ENCODE measurements at places on chromosomes 6 and 20. TPM values are rescaled to one million over a fixed set of nuclear protein-coding genes. Genes with fewer than 3 reads are reported as not detected.

DNA sequence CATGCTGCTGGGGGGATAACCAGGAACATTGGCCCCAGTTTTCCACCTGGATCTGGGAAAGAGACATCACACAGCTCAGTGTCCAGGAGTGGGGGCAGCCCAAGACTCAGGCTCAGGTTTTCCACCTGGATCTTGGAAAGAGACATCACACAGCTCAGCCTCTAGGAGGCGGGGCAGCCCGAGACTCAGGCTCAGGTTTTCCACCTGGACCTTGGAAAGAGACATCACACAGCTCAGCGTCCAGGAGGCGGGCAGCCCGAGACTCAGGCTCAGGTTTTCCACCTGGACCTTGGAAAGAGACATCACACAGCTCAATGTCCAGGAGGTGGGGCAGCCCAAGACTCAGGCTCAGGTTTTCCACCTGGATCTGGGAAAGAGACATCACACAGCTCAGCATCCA, 361.6 kb downstream of the THBS2 start:
- DNase-seq, result no peak

The SRMS gene
- not detected for total RNA-seq

DNA sequence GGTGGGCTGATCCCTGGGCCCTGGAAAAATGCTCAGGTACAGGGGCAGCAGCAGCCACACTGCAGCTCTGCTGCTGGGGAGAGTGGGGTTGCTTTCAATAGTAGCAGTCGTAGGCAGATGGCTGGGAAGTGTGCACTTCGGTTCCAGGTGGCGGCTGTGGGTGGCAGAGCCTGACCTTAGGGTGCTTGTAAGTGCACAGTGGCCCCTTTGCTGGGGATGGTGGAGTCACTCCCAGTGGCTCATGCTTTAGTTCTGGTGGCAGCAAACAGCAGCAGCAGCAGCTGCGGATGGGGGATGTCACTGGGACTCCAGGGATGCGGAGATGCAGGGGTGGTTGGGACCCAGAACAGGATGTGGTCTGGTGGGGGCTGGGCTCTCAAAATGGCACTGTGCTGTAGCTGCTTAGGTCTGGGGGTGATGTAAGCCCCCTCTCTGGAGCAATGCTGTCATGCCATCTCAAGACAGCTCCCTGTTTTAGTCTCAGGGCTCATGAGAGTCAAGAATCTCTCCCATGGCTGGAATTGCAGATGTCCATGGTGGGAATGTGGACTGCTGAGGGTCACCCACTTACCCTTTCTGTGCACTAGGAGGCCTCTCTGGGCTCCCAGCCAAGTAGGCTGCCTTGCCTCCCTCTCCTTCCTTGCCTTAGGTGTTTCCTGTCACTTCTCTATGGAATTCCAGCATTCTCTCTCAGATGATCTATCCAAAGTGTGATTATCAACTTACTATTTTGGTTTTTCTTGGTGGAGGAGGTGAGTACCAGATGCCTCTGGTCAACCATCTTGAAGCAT, 146.7 kb upstream of the SLC22A23 start:
- DNase-seq, result no peak

The LPA gene
- not detected for total RNA-seq

- DNase-seq, result no peak
Measured at GRCh38 chr6:30156774-30157173, 4.2 kb downstream of the TRIM10 start.

The HACE1 gene
- total RNA-seq, result 15.7 TPM

GRCh38 chr6:146335336-146335735, 208.3 kb upstream of the RAB32 start:
- no peak for DNase-seq

The OXT gene
- total RNA-seq, result not detected

DNA sequence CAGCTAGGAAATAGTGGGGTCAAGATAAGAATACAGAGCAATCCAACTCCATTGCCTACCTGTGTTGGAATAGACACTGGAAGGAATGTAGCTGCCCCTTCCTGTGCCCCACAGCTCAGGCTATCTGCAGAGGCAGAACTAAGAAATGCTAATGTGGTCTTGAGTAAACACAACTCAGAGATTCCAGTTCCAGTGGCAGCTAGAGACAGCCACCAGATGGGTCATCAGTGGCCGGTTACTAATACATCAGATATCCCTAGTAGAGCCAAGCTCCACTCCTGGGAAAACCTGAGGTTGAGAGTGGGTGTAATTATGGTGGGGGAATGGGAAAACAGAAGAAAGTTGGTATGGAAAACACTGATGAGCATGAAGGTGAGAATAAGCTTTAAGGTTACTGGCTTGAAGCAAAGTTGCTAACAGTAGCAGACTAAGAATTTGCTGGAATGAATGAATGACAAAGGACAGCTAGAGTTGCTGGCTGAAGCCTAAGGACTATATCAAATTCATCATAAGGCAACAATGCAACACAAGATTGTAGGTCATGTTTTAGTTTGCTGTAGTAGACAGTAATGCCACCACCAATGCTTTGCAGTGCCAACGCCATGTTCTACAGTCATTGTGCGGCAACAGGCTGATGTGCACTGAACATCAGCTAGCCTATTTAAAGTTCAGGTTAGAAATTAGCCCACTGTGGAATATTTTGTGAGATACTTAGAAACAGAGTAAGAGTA, 28.3 kb upstream of the FAM83C start:
- no peak for DNase-seq

The BPIFA1 gene
- total RNA-seq, result not detected

DNA sequence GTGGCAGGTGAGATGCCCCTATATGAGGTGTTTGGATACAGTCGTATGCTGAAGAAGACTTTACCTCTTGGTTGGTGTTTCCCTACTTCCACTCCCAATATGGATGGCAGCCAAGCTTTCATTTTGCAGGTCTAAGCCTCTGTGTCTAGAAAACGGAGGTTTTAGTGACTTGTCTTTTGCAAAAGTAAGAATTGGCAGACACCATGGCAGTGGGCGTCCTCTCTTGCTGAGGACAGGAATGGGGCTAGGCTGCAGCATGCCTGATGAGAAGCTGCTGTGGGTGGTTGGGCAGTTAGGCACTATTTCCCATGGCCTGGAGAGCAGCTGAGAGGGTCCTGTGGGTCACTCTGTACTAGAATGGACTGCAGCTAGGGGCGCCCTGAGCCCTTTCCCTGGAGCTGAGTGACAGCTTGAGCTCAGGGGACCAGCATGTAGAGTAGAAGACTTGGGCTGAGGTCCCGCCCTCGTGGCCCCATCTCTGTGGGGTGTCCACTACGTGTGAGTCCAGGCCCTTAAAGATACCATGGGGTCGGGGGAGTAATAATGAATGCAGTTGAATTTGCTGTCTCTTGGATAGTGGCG, 127.4 kb downstream of the CDH26 start:
- DNase-seq, result no peak

DNA sequence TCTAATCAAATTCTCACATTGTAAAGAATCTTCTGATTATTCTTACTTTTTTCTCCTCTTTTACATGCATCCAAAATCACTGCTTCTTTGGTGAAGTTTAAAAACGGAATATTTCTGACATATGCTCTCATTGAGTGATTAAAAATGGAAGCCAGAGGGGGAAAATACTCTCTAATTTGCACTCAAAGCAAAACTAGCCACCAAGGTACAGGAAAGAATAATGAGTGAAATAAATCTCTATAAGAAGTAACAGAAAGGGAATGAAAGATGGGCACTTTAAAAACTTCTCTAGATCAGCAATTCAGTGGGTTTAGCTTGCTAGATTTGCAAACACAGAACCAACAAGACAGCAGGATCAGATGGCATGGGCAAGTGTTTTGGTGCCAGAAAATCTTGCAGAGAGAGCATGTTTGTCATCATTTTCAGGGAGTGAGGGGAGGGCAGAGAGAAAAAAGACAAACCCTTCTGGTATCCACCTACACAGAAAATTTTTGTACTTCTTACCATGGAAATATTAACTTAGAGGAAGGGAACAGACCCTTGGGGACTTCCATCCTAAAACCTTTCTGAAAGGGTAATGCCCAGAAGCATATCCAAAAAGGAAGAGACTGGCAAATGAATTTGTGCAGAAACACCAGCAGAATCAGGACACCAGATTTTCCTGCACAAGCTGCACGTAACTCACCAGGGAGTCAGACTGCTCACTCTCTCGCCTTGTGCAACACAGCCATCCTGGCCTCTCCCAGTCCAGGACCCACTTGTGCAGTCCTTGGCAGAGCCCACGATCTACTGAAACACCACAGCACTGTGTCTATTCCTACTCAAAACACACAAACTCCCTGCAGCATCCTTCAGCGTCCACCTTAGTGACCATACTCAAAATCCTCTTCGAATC, 270.2 kb upstream of the PRDM1 start:
- no peak for DNase-seq

The DEFB132 gene
- not detected for total RNA-seq

DNA sequence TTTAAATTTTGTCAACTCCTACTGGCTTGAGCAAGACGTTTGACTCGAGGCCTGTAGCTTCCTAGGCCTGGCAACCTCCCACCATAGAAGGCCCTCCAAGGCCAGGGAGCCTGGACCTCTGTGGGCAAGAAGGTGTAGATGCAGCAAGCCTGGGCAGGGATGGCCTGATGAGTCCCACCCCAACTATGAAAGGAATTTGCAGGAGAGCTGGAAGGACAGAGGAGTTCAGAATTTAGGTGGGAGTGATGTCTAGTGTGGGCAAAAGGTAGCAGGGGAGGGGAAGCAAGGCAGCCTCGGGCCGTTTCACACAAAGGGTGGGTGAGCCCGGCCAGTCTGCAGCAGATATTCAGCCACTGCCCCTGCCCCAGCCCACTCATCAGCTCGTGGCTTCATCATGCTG, 245.2 kb downstream of the CDH26 start:
- no peak for DNase-seq

The PRELID3B gene
- total RNA-seq, result 148 TPM

- DNase-seq, result no peak
Measured at GRCh38 chr6:39684790-39685488, 40.3 kb downstream of the KIF6 start.

DNA sequence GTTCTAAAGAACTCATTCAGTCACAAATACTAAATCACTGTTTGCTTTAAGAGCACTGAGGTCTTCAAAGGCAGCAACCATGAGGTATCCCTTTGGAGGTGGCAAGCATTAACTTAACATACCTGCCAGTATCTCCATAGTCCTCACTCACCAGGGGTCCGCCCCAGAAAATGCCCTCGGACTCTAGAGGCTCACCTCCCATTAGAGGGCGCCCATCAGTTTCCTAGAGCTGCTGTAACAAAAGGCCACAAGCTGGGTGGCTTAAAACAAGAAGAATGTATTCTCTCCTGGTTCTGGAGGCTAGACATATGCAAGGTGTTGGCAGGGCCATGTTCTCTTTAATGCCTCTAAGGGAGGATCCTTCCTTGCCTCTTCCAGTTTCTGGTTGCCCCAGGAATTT, 12.0 kb upstream of the RNGTT start:
- DNase-seq, result no peak

- DNase-seq, result no peak
Measured at GRCh38 chr6:149379977-149380376, 20.1 kb upstream of the SUMO4 start.

- no peak for DNase-seq
Measured at GRCh38 chr6:168363811-168364792, 44.5 kb upstream of the DACT2 start.

The HLA-DPA1 gene
- total RNA-seq, result 11.5 TPM

DNA sequence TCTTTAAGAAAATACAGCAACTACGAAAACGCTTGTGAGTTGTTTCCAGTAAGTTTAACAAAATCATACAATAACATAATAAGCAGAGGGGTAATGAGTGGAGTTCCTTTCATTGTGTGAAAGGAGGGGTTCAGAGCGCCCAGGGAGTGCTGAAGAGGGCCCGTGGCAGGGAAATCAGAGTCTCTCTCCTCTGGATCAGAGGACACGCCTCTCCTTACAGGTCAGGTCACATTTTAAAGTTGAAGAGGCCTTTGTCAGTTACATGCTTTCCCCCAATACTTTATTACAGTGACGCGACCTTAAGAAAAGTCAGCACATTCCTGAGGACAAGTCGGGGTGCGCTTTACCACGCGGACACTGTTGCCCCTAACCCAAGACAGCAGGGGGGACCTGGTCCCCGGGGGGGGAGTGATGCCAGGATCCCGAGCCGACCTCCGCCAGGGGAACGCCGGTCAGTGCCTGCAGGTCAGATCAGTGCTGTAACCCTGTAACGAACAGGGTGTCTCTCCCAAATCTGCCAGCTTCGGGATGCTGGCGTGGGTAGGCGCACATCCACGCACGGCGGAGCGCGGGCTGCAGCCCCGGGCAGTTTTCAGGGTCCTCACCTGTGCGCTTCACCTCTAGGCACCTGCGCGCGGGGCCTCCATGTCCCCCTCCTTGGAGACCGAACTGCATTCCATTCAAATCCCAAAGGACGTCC, 848 bp downstream of the DACT2 start:
- no peak for DNase-seq

DNA sequence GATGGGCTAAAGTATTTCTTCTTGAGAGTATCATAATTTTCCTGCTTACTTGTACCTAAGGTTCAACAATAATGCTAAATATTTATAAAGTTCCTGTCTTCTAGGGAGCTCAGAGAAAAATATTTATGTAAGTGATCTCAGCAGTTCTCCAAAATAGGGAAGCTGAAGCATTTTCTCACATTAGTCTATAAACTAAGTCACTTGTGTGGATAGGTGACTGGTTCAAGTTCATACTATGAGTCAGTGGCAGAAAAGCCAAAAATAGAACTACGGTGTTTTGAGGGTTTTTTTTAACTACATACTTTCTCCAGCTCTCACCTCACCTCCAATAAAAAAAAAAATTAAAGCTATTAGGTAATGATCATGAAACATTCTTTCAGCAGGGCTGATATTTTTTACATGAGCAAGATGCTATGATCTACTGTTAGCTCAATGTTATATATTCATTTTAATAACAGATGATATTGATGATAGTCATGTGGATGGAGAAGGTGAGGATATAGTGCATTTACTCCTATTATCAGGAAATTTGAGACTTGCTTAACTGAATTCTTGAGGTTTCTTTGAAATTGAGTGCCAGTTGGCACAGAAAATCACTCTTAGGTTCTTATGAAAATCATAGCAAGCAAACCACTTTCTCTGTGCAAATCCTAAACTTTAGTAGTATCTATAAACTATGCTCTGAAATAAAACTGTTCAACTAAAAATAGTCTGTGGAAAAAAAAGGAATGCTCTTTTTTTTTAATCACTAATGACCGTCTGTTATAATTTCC, 4.1 kb upstream of the MOXD1 start:
- DNase-seq, result no peak

The POM121L2 gene
- not detected for total RNA-seq

The IL20RA gene
- not detected for total RNA-seq

DNA sequence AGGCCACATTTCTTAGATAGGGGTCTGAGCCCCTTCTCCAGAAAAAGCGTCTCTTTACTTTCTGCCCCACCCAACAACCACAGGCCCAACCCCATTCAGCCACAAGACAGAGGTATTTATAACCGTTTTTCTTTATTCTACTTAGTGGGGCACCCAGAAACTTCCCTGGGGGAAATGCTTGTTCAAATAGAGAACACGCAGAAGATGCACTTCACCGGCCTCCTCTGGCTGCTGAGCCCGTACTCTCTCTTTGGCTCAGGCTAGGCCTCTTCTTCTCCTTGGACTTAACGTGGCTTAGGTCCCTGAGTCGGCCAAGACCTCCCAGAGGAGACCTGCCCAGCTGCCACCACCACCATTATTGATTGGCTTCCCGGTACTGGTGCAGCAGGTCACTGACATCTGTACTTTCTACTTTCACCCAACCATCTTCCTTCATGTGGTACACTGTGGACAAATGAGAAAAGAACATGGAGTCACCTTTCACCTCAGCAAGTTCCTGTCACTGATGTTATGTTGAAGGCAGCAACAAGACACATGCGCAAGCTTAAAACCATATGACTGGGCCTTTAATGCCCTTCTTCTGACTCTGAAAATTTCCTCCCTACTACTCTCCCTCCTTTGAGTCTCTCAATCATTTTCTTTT, 2.2 kb upstream of the TAP2 start:
- peak; percentile 71 for DNase-seq
